Stimulated activated CD4-positive, alpha-beta T cell treated with anti-CD3 and anti-CD28 coated beads, Interleukin-1b, Interleukin-23, amount 100 ng/mL, for 1 hour (primary cell): ENCODE measurements at places on chromosomes 1 and 21.

DNA sequence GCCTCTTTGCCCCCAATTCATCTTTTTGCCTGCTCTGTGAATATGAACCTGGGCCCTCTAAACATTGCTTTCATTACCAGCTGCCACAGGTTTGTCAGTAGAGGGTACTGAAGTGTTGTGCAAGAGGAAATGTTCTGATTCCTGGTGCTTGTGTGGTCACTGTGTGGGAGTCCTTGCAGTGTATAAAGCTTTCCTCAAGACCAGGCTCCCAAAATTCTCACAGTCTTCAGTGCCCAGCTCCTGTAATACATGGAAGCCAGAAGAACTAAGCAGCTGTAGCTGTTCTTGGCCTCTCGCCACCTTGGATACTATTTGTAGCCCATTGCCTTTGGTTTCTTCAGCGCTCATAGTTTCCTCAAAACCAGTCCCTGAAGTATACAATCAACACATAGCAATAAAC lies 1046.2 kb downstream of the BRINP3 start:
- no peak for DNase-seq

DNA sequence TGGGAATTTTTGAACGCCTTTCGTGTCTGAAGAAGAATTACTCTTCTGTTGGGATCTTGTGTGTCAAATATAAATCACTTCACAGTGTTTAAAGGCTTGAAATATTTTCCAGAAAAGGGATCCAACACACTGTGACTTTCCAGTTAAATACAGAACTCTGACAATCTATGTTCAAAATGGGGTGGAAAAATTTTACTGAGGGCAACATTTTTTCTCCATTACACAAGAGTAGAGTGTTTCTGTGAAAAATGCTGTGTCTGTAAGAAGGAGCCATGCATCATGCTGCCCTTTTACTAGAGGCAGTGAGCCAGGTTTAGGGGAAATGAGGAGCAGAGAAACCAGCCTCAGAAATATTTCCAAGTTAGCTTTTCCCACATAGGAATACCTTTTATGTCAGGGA lies 86.5 kb downstream of the VPS13D start:
- no peak for DNase-seq

DNA sequence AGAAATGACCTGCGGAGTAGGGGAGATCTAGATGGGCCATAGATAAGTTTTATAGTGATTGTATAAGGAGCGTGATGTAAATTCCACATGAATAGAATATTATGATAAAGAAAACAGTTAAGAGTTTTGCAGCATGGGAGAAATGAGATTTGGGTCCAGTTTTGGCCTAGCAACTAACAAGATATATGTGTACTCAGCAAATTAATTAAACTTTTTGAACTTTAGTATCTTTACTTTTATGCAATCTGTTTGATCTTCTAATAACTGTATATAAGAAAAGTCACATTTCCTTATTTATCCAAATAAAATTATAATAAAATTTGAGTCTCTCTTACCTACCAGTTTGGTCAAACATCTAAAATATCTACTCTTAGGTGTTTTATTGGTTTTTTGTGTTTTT lies 1011.8 kb upstream of the NCAM2 start:
- no peak for DNase-seq

DNA sequence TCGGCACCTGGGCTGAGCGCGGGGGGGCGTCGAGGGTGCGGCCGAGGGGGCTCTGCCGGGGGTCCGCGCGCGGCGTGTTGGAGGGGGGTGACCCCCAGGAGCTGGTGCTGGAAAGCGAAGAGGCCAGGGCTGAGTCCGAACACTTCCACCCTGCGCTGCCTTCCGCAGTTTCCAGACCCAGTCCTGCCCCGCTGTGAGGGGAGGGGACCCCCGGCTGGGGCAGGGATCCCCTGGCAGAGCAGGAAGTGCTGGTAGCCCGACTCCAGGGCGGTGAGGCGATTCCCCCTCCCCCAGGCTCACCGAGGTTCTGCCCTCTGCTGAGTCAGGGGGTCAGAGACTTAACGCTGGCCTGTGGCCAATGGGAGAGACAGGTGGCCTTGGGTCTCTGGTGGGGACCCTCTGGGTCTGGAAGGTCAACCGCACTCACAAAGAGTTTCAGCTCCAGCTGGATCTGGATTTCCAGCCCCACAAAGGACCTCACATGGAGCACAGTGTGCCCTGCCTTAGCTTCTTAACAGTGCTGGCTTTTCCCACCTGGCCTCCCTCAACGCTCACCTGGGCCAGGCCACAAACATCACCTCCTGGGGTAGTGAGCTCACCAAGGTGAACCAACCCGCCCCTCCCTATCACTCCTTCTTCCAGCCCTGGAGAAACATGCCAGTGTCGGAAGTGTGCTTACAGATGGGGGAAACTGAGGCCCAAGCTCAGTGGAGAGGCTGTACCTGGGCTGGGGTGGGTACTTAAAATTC lies 39.8 kb upstream of the SYNC start:
- DNase-seq = no peak

DNA sequence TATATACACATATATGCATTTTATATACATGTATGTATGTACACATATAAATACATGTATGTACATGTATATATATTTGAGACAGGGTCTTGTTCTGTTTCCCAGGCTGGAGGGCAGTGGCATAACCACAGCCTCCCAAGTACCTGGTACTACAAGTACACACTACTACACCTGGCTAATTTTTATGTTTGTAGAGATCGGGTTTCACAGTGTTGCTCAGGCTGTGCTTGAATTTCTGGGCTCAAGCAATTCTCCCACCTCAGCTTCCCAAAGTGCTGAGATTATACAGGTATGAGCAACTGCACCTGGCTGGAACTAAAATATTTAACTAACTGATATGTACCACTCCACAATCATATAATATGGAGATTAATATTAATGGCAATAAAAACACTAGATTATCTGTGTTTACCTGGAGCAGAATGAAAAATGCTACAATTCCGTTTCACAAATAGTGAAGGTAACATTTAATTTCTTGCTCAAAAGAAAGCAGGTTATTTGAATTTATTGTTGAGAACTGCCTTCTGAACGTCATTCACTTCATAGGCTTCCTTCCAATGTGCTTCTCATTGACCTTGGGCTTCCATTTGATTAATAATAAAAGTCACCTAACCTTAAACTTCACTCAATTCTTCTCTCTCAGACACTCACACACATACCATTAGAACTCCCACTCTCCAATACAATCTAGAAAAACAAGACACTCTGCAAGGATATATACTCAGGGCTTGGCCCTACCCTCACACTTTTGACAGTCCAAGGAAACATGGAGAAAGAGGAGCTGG lies 57.0 kb downstream of the PTGER3 start:
- DNase-seq = no peak

- DNase-seq = peak; percentile 3
These were observed 20.8 kb downstream of the ATP5PO start for GRCh38 chr21:33894736-33895288.

DNA sequence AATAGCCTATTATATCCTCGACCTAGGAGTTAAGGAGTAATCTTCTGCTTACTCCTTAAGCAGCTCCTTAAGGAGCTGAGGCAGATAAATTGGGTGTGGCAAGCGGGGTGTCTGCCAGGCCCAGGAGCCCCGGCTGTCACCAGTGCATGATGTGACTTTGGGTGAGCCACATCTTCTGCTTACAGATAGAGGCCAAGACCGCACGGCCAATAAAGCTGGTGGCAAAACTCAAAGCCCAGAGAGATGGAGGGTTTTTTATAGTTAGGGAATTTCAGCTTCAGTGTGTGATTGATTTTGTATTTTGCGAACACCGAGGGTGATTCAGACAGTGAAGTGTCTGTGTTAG lies 9.8 kb downstream of the MX2 start:
- no peak for DNase-seq

DNA sequence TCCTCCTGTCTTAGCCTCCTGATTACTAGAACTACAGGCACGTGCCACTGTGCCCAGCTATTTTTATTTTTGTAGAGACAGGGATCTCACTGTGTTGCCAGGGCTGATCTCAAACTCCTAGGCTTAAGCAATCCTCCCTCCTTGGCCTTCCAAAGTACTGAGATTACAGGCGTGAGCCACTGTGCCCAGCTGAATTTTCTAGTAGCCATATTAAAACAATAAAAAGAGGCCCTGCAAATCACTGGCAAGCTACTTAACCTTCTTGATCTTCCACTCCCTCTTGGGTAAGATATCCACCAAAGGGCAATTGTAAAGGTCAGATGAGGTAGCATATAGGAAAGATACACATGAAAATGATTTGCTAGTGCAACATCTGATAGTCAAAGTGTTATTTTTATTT lies 65.6 kb upstream of the SRSF10 start:
- no peak for DNase-seq

DNA sequence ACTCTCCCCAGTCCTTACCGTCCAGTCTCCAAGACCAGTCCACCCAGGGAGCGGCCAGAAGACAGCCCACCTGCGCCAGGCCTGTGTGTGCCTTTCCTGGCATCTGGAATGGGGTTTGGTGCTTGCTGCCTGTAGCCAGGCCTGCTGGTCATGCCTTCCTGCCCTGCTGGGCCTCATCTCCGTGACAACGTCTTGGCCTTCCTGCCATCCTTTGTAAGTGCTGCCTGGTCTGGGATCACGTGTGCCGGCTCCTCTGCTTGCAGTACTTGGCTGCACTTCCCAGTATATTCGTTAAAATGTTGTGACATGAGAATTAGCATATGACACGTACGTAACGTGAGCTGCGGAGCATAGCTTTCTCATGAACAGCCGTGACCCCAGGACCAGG lies 145.3 kb upstream of the COL6A1 start:
- DNase-seq = no peak
